ENCODE measurements at places on chromosomes 12 and 14. TPM values are rescaled to one million over a fixed set of nuclear protein-coding genes. Genes with fewer than 3 reads are reported as not detected.

DNA sequence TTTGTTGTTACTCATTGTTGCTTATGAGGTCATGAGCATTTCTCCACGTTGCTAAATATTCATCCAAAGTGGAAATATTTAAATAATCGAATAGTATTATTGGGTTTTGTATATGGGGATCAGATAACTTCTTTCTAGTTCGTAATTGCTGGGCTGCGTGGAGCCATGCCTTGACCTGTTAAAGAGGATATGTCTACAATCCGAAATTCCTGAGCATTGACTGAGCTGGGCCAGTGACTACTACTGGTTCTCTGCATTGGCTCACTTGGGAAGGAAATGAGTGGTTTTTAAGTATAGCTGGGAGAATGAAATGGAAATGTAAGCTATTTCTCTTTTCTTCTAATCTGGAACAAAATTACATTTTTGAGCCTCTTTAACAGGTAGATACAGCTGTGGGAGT lies 163.2 kb downstream of the RPL10L start:
- H3K4me1 ChIP-seq: no peaks in the 10 kb centered on the region
- H3K27ac ChIP-seq: no peak overlapping the region
- DNase-seq: no peak
- H3K4me3 ChIP-seq: no peak overlapping the region

DNA sequence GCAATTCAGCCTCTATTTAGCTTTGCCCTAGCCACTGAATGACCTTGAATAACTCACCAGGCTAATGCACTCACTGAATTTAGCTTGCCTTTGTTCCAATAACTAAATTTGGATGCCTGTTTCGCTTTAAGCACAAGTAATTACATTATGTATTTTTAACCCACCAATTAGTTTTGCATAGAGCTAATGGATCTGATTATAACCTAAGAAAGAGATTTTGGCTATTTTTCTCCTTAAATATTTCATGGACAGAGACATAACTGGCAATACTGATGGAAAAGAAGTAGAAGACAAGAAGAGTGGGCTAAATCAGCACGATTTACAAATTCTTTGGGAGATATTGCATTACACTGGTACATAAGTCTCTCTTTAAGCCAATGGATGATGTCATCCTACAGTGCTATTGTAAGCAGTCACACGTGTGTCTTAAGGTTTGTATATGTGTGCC lies 85.7 kb downstream of the AKAP6 start:
- DNase-seq: peak; percentile 45
- H3K4me1 ChIP-seq: peaks cover 5% of the 10 kb centered on the region
- H3K27ac ChIP-seq: no peak overlapping the region
- H3K4me3 ChIP-seq: no peak overlapping the region

- no peaks in the 10 kb centered on the region for H3K36me3 ChIP-seq
- no peak overlapping the region for H3K27ac ChIP-seq
- no peak for DNase-seq
- H3K4me3 ChIP-seq: no peak overlapping the region
- H3K27me3 ChIP-seq: peaks cover 9% of the 10 kb centered on the region
- H3K4me1 ChIP-seq: no peaks in the 10 kb centered on the region
These were observed 76.7 kb upstream of the ELK3 start for GRCh38 chr12:96117460-96117859.

DNA sequence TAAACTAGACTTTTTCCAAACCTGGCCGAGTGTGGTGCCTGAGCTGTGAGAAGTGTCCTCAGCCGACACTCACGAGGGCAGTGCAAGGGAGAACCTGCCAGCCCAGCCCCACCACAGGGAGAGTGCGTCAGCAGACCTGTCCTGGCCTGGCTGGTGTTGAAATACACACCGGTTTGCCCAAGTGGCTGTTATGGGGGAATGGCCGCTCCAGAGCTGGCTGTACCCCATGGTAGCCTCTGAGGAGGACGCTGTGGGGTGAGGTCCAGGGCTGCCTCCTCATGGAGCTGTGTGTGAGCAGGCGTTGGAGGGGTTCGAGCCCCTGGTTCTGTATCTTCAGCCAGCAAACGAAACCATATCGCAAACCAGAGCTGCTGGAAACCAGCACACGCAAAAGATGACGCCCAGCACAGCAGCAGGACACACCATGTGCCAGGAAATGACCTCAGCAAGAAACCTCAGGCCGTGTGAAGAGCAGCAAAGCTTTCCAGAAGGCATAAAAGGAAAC lies 9.4 kb downstream of the ANKRD9 start:
- H3K27ac ChIP-seq: no peak overlapping the region
- no peak overlapping the region for H3K4me3 ChIP-seq
- H3K27me3 ChIP-seq: no peaks in the 10 kb centered on the region
- peak; percentile 65 for DNase-seq

- no peak for DNase-seq
- no peaks in the 10 kb centered on the region for H3K36me3 ChIP-seq
- peaks cover 7% of the 10 kb centered on the region for H3K27me3 ChIP-seq
- no peaks in the 10 kb centered on the region for H3K4me1 ChIP-seq
- no peak overlapping the region for H3K27ac ChIP-seq
These were observed 14.1 kb downstream of the IL31 start for GRCh38 chr12:122159882-122160281.

DNA sequence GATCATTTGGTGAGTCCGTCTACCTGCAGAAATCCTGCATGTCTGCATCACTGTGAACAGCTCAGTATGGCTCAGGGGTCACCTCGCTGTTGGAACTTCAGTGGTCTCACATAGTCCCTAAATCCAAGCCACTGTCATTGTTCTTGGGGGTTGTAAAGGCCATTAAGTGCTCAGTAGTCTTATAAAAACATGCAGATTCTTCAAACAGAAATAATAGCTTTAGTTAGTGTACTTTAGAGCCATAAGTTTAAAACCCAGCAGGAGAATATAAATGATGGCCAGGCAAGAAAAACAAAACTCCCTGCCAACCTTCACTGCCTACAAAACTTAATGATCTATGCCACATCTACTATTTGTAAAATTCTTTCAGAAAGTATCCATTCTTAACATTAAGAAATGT lies 396.3 kb downstream of the SYT1 start:
- no peaks in the 10 kb centered on the region for H3K27me3 ChIP-seq
- DNase-seq: no peak
- no peak overlapping the region for H3K27ac ChIP-seq

GRCh38 chr12:3770891-3771290 lies 18.0 kb upstream of the CRACR2A start:
- no peak overlapping the region for H3K27ac ChIP-seq
- H3K4me1 ChIP-seq: no peaks in the 10 kb centered on the region
- H3K27me3 ChIP-seq: peaks cover 6% of the 10 kb centered on the region
- H3K4me3 ChIP-seq: no peak overlapping the region

GRCh38 chr12:52147367-52147963 lies 44.3 kb downstream of the KRT80 start:
- H3K27ac ChIP-seq: peak overlapping the region; percentile 97
- H3K36me3 ChIP-seq: no peaks in the 10 kb centered on the region
- DNase-seq: peak; percentile 99
- H3K4me1 ChIP-seq: peaks cover 43% of the 10 kb centered on the region

DNA sequence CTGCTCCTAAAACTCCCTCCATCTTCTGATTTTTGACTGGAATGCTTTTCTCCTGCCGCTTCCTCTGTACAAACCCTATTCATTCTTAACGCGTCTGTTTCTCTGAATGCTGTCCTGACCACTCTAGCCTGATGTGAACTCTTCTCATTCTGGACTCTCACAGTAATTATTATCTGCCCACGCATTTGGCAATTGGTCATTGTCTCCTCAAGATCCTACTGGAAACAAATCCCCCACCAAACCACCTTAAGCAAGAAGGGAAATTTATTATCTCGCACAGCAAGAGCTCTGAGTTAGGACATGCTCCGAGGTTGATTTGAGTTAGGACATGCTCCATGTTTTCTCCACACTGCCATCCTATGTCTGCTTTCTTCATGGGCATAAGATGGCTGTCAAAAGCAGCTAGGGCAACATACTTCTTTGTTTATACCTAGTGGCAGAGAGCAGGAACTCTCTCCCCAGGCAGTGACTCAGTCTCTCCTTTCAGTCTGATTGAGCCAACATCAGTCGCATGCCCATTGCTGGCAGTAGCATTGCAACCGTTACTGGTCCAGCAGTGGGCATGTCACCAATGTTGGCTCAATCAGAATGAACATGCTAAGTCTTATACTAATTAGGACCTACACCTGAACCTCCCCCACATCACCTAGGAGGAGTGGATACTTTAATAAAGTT lies 102.2 kb downstream of the SSPN start:
- no peak overlapping the region for H3K27ac ChIP-seq
- no peaks in the 10 kb centered on the region for H3K36me3 ChIP-seq
- no peak for DNase-seq
- no peaks in the 10 kb centered on the region for H3K27me3 ChIP-seq
- H3K4me3 ChIP-seq: no peak overlapping the region
- H3K4me1 ChIP-seq: no peaks in the 10 kb centered on the region

DNA sequence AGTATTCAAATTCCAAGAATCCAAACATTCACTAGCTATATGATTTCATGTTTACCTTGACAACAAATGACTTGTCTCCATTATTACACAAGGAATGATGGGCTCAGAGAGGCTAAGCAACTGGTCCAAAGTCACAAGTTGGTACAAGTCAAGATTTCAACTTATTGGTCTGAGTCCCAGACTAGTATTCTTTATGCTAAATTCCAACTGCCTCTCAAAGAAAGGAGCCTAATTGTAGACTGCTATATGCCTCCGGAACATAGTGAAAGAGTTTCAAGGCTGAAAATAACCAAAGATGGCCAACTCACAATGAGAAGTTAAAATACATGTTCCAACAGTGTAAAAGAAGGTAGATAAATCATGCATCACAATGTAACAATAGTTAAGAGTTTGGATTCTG lies 7.5 kb downstream of the BTG1 start:
- peak overlapping the region; percentile 15 for H3K4me3 ChIP-seq
- peaks cover 16% of the 10 kb centered on the region for H3K36me3 ChIP-seq
- no peaks in the 10 kb centered on the region for H3K27me3 ChIP-seq
- H3K4me1 ChIP-seq: peaks cover 19% of the 10 kb centered on the region

GRCh38 chr14:100409003-100409360 lies 85.8 kb downstream of the SLC25A47 start:
- H3K4me3 ChIP-seq: no peak overlapping the region
- H3K4me1 ChIP-seq: peaks cover 7% of the 10 kb centered on the region
- DNase-seq: no peak
- H3K27ac ChIP-seq: no peak overlapping the region
- H3K36me3 ChIP-seq: no peaks in the 10 kb centered on the region
- no peaks in the 10 kb centered on the region for H3K27me3 ChIP-seq

GRCh38 chr12:122090759-122091515 lies 12.4 kb downstream of the MLXIP start:
- H3K4me1 ChIP-seq: peaks cover 37% of the 10 kb centered on the region
- peak; percentile 99 for DNase-seq
- H3K4me3 ChIP-seq: no peak overlapping the region
- H3K36me3 ChIP-seq: peaks cover 22% of the 10 kb centered on the region
- H3K27me3 ChIP-seq: no peaks in the 10 kb centered on the region

The KRT85 gene
- total RNA-seq: not detected

The ZNF140 gene
- total RNA-seq: 25.8 TPM

The TUNAR gene
- total RNA-seq: not detected

The ZNF891 gene
- 0.56 TPM for total RNA-seq

Measured in IMR-90 (cell line).